Liver (tissue), 10 donors: ENCODE measurements at places on chromosomes 2 and 18. TPM values are rescaled to one million over a fixed set of nuclear protein-coding genes. Genes with fewer than 3 reads are reported as not detected.

NT5C1B gene
- polyA plus RNA-seq = 0.63 TPM

RMDN2 gene
- 18.6 TPM for polyA plus RNA-seq

DNA sequence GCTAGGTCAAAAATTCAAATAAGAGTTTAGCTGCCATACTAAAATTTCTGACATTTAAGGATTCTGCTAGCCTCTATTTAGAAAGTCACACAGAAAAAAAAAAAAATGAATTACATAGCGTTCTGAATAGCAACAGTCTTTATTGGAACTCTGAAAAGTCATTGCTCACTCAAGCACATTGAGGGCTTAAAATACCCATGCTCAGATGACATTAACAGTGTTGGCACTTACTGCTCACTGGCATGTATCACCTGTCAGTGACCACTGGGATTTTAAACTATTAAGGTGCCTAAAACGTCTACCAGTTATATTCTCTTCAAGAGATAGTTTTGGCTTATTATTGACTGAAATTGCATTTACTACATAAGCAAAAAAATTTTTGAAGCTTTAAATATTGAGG lies 468.0 kb upstream of the SPHKAP start:
- no peak for DNase-seq
- no peaks in the 10 kb centered on the region for H3K27me3 ChIP-seq
- no peaks in the 10 kb centered on the region for H3K36me3 ChIP-seq
- no peak overlapping the region for H3K27ac ChIP-seq

- no peaks in the 10 kb centered on the region for H3K4me1 ChIP-seq
- no peaks in the 10 kb centered on the region for H3K27me3 ChIP-seq
- no peak overlapping the region for H3K4me3 ChIP-seq
- no peak overlapping the region for H3K27ac ChIP-seq
- DNase-seq = no peak
Observed at GRCh38 chr2:28802975-28803429, 7.6 kb upstream of the SPDYA start.

DNA sequence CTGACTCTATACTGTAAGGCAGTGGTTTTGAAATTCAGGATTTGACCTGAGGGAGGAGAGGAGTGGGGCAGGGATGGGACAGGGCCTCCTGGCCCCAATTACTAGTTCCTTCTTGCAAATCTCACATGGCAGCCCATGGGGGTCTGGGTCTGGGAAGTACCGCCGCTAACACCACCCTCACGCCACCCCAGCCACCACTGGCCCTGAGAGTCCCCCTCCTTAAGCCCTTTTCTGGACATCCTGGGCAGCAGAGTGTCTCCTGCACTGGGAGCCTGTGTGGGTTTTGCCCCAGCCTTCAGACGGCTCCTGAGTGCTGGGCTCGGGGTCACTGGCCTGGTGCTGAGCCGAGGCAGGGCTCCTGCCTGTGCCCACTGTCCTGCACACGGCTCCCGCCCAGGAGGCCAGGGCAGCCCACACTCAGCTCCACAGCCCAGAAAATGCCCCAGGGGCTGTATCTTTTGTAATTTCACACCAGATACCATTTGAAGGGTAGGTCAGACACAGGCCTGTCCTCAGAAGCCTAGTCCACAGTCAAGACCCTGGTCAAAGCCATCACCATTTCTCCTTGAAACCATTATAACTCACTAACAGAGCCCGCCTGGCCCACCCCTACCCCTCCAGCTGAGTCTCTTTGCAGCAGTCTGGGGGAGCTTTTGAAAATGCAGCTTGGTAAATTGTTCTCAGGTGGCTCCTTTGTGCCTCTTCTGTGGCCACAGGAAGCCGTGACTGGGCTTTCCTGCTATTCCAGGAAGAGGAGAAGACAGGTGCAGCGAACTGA lies 55.1 kb downstream of the CYP27C1 start:
- no peaks in the 10 kb centered on the region for H3K36me3 ChIP-seq
- H3K27me3 ChIP-seq = no peaks in the 10 kb centered on the region
- no peak overlapping the region for H3K27ac ChIP-seq
- peak; percentile 30 for DNase-seq
- H3K4me3 ChIP-seq = no peak overlapping the region
- peaks cover 30% of the 10 kb centered on the region for H3K4me1 ChIP-seq

- no peaks in the 10 kb centered on the region for H3K36me3 ChIP-seq
- no peak overlapping the region for H3K27ac ChIP-seq
- peaks cover 4% of the 10 kb centered on the region for H3K4me1 ChIP-seq
- H3K4me3 ChIP-seq = no peak overlapping the region
- DNase-seq = no peak
Observed at GRCh38 chr2:49286726-49287125, 132.4 kb upstream of the FSHR start.

GRCh38 chr2:238515377-238515776 lies 88.7 kb downstream of the ASB1 start:
- H3K4me3 ChIP-seq = no peak overlapping the region
- no peaks in the 10 kb centered on the region for H3K36me3 ChIP-seq
- no peaks in the 10 kb centered on the region for H3K27me3 ChIP-seq

GRCh38 chr2:96145036-96145847 lies at the start of gene DUSP2:
Gene DUSP2, minus strand, starts transcription at chr2:96145440. Its CDS starts 86 bp downstream, at chr2:96145354.
- no peaks in the 10 kb centered on the region for H3K36me3 ChIP-seq
- DNase-seq = peak; percentile 57
- H3K4me1 ChIP-seq = peaks cover 7% of the 10 kb centered on the region
- peak within 1 kb of the TSS; percentile 71 for H3K27ac ChIP-seq
- no peaks in the 10 kb centered on the region for H3K27me3 ChIP-seq
- H3K4me3 ChIP-seq = peak within 1 kb of the TSS; percentile 26
